Stomach (tissue), 19 donors: ENCODE measurements at places on chromosomes 6 and 20. TPM values are rescaled to one million over a fixed set of nuclear protein-coding genes. Genes with fewer than 3 reads are reported as not detected.

PPIL4 gene
- 12.8 TPM for polyA plus RNA-seq

UBE2C gene
- 72.2 TPM for polyA plus RNA-seq

LAMA2 gene
- polyA plus RNA-seq = 4.9 TPM

GPLD1 gene
- polyA plus RNA-seq = 0.18 TPM

C2 gene
- 6.3 TPM for polyA plus RNA-seq

DXO gene
- polyA plus RNA-seq = 24.8 TPM

BNIP5 gene
- 3.8 TPM for polyA plus RNA-seq

MED23 gene
- 4.0 TPM for polyA plus RNA-seq

MAP7 gene
- 7.8 TPM for polyA plus RNA-seq

CITED2 gene
- polyA plus RNA-seq = 15.3 TPM

PRR18 gene
- not detected for polyA plus RNA-seq

HRH3 gene
- not detected for polyA plus RNA-seq

MAP3K5 gene
- 12.4 TPM for polyA plus RNA-seq

PRL gene
- not detected for polyA plus RNA-seq

ZSCAN31 gene
- 2.7 TPM for polyA plus RNA-seq

OPRL1 gene
- 0.18 TPM for polyA plus RNA-seq

SEL1L2 gene
- polyA plus RNA-seq = not detected

BIRC7 gene
- polyA plus RNA-seq = not detected

SDCBP2 gene
- 38.4 TPM for polyA plus RNA-seq

PACRG gene
- polyA plus RNA-seq = 2.9 TPM

CENPQ gene
- 3.6 TPM for polyA plus RNA-seq

CPNE5 gene
- polyA plus RNA-seq = 1.7 TPM

ERMARD gene
- polyA plus RNA-seq = 21.8 TPM

PAK5 gene
- polyA plus RNA-seq = 0.35 TPM

CRYBG1 gene
- 13.4 TPM for polyA plus RNA-seq

KCNK15 gene
- polyA plus RNA-seq = 2.6 TPM

GHRH gene
- not detected for polyA plus RNA-seq

CLVS2 gene
- not detected for polyA plus RNA-seq

MYCT1 gene
- 2.1 TPM for polyA plus RNA-seq

TSPO2 gene
- polyA plus RNA-seq = 1.4 TPM

CLDN20 gene
- not detected for polyA plus RNA-seq

MOG gene
- not detected for polyA plus RNA-seq

OXT gene
- not detected for polyA plus RNA-seq

TMC2 gene
- 0.03 TPM for polyA plus RNA-seq

TRIM15 gene
- 0.13 TPM for polyA plus RNA-seq

ATP9A gene
- 5.5 TPM for polyA plus RNA-seq

NKX2-4 gene
- not detected for polyA plus RNA-seq

CTCFL gene
- not detected for polyA plus RNA-seq

SYCP2 gene
- 2.3 TPM for polyA plus RNA-seq

NUDT3 gene
- 8.7 TPM for polyA plus RNA-seq

LRFN2 gene
- not detected for polyA plus RNA-seq

GLYATL3 gene
- not detected for polyA plus RNA-seq

GTF2H4 gene
- 17.6 TPM for polyA plus RNA-seq

MAFB gene
- 8.1 TPM for polyA plus RNA-seq

BMP5 gene
- 2.4 TPM for polyA plus RNA-seq

FAXC gene
- polyA plus RNA-seq = 2.6 TPM
